ENCODE measurements at places on chromosomes 3 and 15.

GRCh38 chr3:47421741-47422649 lies 41.2 kb downstream of the PTPN23 start:
- peak; percentile 19 for DNase-seq

- no peak for DNase-seq
Observed at GRCh38 chr3:19226479-19226878, 78.2 kb downstream of the KCNH8 start.

- DNase-seq, result no peak
Observed at GRCh38 chr15:86042226-86042625, 37.4 kb upstream of the AGBL1 start.

- DNase-seq, result no peak
Observed at GRCh38 chr3:169272532-169272931, 391.0 kb downstream of the MECOM start.

DNA sequence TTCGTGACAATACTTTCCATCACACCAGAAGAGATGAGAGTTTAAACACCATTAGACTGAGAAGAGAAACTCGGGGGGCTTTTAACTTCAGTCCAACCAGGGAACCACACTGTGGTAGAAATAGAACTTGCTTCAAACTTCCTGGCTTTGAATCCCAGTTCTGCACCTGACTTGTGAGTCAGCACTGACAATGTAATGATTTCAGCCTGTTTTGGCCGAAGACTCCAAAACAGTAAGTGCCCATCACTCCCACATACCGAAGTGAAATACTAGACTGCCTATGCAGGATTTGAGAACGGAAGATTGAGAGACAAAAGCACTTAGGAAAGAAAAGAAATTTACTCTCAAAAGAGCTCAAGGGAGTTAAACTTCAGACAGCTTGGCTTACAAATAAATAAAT lies 27.0 kb downstream of the C2CD4B start:
- DNase-seq, result peak; percentile 8

- DNase-seq, result peak; percentile 73
Observed at GRCh38 chr3:125585595-125586223, 9.6 kb downstream of the OSBPL11 start.

DNA sequence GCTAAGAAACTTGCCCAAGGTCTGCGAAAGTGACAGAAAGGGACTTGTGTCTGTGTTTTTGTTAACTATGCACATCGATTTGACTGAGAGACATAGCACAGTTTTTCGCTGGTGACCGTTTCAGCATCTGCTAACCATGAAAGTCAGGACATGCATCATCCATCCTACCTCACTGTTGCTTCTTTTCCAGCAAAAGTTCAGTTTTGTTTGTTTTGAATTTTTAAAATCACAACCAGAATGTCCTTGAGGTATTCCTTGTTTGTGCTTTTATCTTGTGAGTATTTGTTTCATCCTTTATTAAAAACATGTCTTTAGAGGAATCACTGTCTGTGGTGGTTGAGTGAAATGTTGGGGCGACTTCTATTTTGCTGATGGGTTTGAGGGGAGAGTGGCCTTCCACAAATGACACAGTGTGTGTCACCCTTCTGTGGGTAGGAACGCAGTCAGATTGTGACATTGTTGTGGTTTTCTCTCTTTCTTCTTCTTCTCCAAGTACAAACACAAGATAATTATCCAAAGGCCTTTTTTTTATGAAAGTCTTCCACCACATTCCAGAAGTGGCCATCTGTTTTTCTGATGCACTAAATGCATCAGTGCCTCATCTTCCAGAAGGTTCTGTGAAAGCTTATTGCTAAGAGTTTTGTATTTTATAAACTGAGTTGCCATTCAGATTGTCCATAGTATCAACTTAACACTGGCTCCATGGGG lies 214.4 kb upstream of the NR2E3 start:
- peak; percentile 24 for DNase-seq

DNA sequence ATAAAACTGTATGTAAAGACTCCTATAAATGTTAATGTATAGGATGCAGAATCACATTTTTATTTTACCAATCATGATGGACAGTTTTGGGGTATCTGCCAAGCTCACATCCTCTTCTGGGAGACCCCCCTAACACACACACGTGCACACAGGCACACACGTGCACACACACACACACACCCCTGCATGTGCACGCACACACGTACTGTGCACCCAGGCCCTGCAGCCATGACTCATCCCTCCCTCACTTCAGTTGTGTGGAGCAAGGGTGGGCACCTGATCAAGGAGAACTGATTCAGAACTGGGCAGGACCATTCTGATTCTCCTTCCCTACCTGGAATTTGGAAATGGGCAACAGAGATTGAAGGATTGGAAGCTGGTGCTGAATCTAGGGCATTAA lies 16.0 kb upstream of the MINDY4B start:
- DNase-seq, result no peak

- DNase-seq, result peak; percentile 20
Observed at GRCh38 chr15:29749365-29750086, 72.7 kb downstream of the TJP1 start.

- DNase-seq, result no peak
Observed at GRCh38 chr3:5047764-5048419, 68.7 kb downstream of the BHLHE40 start.

- peak; percentile 95 for DNase-seq
Observed at GRCh38 chr3:64321747-64322146, 96.5 kb upstream of the PRICKLE2 start.

DNA sequence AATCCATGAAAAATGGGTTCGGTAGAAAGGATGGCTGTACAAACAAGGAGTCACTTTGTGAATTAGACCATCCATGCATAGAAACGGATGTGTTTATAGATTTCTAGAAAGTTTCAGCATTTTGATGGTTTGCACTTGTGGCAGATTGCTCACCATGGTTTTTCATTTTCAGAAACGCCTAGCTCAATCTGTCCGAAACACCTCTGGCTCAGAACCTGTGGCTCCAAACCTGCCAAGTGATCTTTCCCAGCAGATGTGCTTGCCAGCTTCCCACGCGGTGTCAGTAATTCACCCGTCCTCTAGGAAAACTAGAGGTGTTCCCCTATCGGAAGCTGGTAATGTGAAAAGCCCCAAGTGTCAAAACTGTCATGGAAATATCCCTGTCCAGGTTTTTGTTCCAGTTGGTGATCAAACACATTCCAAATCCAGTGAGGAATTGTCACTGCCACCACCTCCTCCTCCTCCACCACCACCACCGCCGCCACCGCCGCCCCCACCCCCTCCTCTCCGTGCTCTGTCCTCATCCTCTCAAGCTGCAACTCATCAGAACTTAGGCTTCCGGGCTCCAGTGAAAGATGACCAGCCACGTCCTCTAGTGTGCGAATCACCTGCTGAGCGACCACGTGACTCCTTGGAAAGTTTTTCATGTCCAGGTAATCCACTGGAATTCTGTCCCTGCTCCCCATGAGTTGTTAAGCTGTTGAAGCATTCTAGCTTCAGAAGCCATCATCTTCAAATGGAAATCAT lies 21.2 kb downstream of the WHAMM start:
- DNase-seq, result no peak

DNA sequence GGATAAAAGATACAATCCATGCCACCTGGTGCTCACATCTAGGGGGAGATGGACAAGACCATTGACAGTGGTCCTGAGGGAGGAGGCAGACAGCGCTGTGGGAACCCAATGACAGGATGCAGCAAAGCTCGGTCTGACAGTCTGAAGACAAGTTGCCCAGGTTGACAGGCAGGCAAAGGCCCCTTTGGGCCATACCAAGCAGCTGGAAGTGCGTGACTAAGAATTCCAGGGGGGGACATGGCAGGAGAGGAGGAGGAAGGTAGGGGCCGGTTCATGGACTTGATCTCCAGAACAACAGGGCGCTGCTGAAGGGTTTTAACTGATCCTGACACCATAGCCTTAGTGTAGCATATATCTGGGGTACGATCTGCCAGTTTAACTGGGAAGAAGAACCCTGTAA lies 83.4 kb downstream of the RPLP1 start:
- no peak for DNase-seq

DNA sequence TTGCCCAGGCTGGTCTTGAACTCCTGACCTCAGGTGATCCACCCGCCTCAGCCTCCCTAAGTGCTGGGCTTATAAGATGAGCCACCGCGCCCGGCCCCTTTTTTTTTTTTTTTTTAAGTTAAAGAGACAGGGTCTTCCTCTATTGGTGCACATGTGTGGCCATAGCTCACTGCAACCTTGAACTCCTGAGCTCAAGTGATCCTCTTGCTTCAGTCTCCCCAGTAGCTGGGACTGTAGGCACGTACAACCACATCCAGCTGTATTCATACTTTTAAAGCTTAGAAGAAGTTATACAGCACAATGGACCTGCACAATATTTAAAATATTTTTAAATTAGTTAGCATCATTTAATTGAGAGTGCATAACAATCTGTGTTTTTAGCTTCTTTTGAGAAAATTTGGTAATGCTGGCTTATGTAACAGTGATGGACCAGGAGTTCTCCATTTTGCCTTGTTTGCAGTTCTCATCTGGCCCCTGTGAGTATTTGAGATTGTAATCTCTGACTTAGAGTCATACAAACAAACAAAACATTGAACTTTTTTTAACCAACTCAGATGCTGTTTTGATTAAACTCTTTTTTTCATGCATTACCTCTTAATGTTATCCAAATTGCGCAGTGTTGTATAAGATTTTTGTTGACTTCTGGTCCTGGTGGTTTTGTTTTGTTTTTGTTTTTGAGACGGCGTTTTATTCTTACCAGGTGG lies 33.0 kb downstream of the CHD2 start:
- no peak for DNase-seq

DNA sequence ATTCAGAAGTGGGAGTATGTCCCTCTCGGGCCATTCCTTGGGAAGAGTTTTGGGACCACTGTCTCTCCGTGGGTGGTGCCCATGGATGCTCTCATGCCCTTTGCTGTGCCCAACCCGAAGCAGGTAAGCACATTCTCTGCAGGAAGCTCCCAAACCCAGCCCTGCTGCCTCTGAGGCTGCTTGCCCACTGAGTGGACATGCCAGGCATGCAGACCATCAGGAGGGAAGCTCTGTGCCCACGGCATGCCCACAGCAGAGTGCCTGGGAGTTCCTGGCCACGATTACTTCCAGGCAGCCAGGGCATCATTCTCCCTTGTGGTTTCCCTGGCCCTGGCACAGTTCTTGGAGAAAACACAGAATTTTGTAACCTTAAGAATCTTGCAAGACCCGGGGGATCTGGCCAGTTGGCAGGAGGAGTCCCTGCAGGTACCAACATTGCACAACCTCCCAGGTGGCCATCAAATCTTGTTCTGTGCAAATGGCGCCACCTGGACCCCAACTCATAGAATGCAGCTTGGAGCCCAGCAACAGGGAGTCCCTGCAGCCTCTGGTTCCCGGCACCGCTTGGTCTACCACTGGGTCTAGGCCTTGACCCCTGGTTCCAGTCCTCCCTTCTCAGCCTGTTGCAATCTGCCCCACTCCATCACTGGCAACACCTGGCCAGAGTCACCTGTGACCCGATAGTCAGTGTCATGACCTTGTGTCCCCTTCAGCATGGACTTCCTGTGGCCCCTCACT lies 20.4 kb downstream of the FAH start:
- peak; percentile 45 for DNase-seq

DNA sequence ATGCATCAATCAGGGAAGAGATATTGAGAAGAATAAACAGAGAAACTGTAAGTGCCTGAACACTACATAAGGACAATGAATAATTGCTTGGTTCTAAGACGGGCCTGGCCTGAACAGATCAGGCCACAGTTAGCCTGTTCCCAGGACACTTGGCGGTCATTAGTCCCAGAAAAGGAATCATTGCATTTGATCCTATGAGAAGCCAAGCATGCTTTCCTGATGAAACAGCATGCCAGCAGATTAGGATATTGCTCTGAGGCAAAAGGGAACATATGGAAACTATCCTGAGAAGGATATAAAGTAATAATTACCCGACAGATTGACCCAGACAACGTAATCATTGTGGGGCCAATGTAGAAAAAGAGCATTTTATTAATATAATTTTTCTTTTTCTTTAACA lies 51.9 kb downstream of the STRIT1 start:
- peak; percentile 92 for DNase-seq

DNA sequence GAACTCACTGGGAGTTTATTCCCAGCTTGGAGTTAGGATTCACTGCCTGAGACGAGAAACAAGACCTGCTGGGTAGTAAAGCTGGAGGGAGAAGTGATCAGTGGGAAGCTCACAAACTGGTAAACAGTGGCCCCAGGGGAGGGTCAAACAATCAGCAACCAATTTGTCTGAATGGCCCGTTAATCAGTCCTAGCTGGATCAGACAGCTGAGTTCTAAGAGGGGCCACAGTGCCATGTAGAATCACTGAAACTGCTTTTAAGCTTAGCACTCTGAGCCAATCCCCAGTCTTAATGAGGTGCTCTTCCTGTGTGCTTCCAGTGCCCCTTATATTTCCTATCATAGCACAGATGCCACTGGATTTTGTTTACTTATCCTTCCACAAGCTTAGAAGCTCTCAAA lies 591.7 kb downstream of the RSL24D1 start:
- DNase-seq, result no peak

DNA sequence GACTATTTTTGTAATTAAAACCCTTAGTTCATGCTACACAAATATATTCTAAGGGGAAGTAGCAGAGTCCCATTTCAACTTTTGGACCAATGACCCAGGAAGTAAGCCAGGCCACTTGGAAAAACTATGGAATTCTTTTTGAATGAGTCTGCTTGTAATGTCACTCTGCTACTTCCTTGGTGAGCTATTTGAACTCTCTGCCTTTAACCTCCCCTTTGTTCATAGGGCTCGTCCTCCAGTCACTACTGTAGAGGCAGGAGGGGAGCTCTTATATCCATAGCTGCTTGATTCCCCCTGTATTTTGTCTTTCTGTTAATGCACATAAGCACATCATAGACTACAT lies 119.6 kb downstream of the UACA start:
- DNase-seq, result peak; percentile 54

GRCh38 chr3:32310918-32311839 lies 72.7 kb downstream of the CMTM8 start:
- DNase-seq, result no peak

DNA sequence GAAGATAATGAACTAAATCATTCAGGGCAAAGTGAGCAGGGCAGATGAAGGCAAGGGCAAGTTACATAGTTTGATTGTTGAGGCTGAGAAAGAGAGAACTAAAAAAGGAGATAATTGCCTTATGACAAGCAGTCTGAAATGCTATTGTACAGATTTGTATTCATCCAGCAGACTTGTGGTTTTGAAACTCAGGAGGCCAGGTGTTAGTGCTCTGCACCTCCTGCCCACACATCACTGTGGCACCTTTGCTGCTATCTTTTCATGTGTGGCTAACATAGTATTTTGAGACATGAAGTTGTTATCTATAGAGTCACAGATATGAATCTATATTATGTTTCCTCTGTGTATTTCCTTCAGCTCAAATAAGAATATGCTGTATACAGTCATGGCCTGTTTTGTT lies 24.3 kb upstream of the SUCLG2 start:
- no peak for DNase-seq

DNA sequence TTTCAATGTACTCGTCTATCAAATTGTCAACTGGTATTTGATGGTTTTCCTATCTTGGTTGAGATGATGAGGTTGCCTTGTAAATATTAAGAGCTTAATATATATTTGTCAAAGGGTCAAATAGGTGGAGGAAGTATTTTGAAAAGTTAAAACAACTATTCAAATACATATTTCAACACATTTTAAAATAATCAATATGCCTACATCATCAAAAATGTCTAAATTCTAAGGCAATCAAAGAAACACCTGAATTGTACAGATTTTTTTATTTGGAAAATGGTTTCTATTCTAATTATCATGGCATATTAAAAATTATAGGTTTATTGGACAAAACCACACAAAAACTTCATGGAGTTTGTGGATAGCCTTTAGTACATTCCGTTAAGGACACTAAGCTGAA lies 461.4 kb upstream of the ONECUT1 start:
- DNase-seq, result no peak

- DNase-seq, result no peak
Observed at GRCh38 chr3:5348229-5348902, 160.9 kb downstream of the EDEM1 start.

All from fibroblast of skin of back (primary cell).